ENCODE measurements at places on chromosomes 4 and X. TPM values are rescaled to one million over a fixed set of nuclear protein-coding genes. Genes with fewer than 3 reads are reported as not detected.

PTCHD1 gene
- not detected for total RNA-seq

DAPP1 gene
- total RNA-seq: 0.59 TPM

ZCCHC18 gene
- total RNA-seq: 0.12 TPM

PDE6B gene
- total RNA-seq: not detected

IBSP gene
- not detected for total RNA-seq

EPGN gene
- not detected for total RNA-seq

NLGN3 gene
- total RNA-seq: 0.08 TPM

RBM3 gene
- 56.9 TPM for total RNA-seq

ZAR1 gene
- total RNA-seq: not detected

NMU gene
- total RNA-seq: not detected

NUDT11 gene
- 6.3 TPM for total RNA-seq

WDR17 gene
- total RNA-seq: 0.15 TPM

ATP1B4 gene
- not detected for total RNA-seq

ZXDA gene
- 3.8 TPM for total RNA-seq

IGBP1 gene
- 77.4 TPM for total RNA-seq

NPNT gene
- total RNA-seq: 1.1 TPM

FGG gene
- total RNA-seq: not detected

GAGE1 gene
- not detected for total RNA-seq

TMEM271 gene
- not detected for total RNA-seq

TRIM2 gene
- 69.9 TPM for total RNA-seq

CDS1 gene
- total RNA-seq: not detected

AMTN gene
- total RNA-seq: 1.1 TPM

S100P gene
- total RNA-seq: not detected

MAMLD1 gene
- total RNA-seq: 0.45 TPM

MAGEB1 gene
- not detected for total RNA-seq

RAB40A gene
- total RNA-seq: not detected

STAP1 gene
- not detected for total RNA-seq

DNAAF6 gene
- not detected for total RNA-seq

KLB gene
- not detected for total RNA-seq

GPR173 gene
- 4.2 TPM for total RNA-seq

RNF175 gene
- not detected for total RNA-seq

CYTL1 gene
- total RNA-seq: 0.15 TPM

LRPAP1 gene
- total RNA-seq: 164 TPM

KCND1 gene
- total RNA-seq: 0.59 TPM

TACR3 gene
- total RNA-seq: not detected

WFS1 gene
- total RNA-seq: 22.7 TPM
